Uterus (tissue), 4 donors: ENCODE measurements at places on chromosomes 3 and 15. TPM values are rescaled to one million over a fixed set of nuclear protein-coding genes. Genes with fewer than 3 reads are reported as not detected.

The ZBBX gene
- 2.3 TPM for total RNA-seq

GRCh38 chr3:26312816-26313215, 309.8 kb upstream of the LRRC3B start:
- no peak for DNase-seq

DNA sequence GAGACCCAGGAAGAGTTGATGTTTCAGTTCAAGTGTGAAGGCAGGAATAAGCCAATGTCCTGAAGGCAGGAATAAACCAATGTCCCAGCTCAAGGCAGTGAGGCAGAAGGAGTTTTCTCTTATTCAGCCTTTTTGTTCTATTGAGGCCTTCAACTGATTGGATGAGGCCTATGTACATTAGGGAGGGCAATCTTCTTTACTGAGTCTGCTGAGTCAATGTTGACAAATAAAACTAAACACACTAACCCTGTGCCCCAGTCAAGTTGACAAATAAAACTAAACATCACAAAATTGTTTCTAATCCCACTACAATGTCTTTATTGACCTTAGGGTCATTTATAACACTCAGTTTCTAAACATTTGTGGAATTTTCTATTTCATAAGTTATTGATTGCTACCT, 100.0 kb downstream of the CACNA2D3 start:
- no peak for DNase-seq

- DNase-seq: no peak
Measured at GRCh38 chr3:172046268-172046915, 7.0 kb downstream of the FNDC3B start.

DNA sequence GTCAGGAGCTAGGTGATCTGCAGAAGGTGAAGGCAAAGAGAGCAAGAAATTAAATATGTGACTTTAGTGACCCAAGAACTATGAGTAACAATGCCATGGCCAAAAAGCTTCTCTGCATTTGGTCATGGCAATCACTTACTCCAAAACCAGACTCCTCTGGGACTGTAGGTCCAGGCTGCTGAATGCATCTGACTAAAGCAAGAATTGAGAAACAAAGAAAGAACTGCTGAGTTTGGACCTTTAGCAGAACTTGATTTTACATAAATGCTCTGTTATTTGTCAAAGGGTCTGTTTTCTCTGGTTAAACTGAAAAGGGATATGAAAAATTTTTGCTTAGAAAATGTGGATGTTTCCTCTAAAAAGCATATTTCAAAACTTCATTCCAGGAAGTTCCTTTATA, 1102.2 kb downstream of the IGSF11 start:
- DNase-seq: no peak

- no peak for DNase-seq
Measured at GRCh38 chr3:143286392-143287010, 166.9 kb downstream of the CHST2 start.

DNA sequence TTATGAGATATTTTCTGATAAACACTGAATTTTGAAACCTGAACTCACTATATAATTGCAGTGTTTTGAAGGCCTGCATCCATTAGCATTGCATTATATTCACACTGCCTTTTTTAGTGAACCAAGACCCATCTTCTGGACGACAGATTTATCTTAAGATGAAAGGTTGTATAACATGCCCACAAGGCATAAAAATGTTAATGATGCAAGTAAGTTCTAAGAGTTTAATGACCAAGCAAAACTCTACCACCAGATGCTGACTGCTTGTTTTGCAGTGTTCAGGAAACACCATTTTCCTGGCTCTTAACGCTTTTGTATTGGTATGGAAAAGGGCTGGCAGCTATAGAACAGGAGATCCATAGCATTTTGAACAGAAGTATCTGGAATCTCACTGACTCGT, 46.1 kb downstream of the USP50 start:
- DNase-seq: no peak

- DNase-seq: no peak
Measured at GRCh38 chr15:41169781-41170180, 53.7 kb upstream of the INO80 start.

GRCh38 chr15:84633311-84634227, 20.5 kb downstream of the WDR73 start:
- DNase-seq: peak; percentile 63

GRCh38 chr3:52650439-52650838, 35.3 kb downstream of the PBRM1 start:
- DNase-seq: no peak
